ENCODE measurements at places on chromosomes 7 and 10.
A peak's percentile ranks its signal among the peaks of the same experiment; 100 is the strongest.

GRCh38 chr10:4048236-4048864 is 263.3 kb upstream of the KLF6 start:
- DNase-seq = no peak

GRCh38 chr7:78635026-78635793 is 818.3 kb downstream of the MAGI2 start:
- no peak for DNase-seq

DNA sequence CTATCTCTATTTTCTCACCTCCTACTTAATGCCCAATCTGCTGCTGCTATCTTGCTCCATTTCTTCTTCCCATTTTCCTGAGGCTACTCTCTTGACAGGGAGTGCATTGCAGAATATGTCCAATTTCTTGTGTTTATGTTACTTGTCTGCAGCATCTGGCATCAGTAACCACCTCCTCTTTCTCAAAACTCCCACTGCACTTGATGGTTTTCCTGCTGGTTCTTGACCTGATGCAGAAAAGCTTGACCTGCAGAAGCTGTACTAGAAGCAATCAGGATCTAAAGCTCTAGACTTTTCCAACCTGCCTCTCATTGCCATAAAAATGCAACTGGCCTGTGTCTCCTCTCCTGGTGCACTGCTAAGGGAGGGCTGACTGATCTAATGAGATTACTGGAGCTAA is 287.8 kb downstream of the ZEB1 start:
- no peak for DNase-seq

DNA sequence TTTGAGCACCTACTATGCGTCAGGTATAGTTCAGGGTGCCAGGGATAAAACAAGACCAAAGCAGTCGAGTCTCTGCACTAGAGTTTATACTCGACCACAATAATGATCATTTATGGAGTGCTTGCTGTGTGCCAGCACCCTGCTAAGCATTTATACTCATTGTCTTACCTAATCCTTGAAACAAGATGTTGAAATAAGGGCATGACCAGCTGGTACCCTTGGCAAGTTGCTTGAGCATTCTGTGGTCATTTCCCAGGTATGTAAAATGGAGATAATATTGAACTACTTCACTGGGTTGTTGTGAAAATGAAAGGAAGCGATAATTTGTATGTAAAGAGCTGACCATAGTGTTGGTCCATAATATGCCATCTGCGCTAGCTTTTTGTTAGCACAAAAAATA is 185.4 kb downstream of the CYP26A1 start:
- DNase-seq = no peak

- DNase-seq = no peak
These were observed 23.2 kb downstream of the SKAP2 start for GRCh38 chr7:26841003-26841739.

DNA sequence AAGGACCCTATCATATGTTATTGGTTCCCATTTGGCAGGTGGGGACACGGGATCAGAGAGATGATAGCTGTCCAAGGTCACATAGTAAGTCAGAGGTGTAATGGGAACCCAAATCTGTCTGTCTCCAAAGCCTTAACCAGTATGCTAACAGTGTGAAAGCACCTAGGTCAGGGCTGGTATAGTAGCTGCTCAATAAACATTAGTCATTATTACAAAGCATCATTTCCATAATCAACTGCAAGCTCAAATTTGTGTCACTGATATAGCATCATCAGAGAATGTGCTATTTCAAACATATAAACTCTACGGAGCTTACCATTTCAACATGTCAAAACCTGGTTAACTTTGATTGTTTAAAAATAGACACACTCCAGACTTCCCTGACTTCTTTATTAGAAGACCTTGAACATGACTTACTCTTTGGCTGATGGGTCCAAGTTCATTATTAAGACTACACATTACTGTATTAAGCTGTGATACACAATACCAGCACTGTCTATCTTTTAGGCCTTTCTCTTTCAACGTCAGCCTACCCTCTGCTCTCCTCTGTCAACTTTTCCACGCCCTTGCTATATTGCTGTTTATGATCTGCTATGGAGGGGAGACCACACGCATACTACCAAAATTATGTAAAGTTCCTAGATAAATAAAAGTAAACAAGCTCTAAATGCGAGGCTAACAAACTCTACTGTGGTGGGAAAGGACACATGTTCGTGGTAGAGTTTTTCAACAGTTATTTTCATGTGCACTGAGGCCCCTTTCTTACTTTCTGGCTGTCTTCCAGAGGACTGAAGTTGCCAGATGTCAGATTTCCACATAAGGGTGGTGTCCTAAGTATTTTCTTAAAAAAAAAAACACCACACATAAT is 33.6 kb downstream of the DNMBP start:
- no peak for DNase-seq

- no peak for DNase-seq
These were observed 38.0 kb downstream of the CYTH3 start for GRCh38 chr7:6234384-6234783.

DNA sequence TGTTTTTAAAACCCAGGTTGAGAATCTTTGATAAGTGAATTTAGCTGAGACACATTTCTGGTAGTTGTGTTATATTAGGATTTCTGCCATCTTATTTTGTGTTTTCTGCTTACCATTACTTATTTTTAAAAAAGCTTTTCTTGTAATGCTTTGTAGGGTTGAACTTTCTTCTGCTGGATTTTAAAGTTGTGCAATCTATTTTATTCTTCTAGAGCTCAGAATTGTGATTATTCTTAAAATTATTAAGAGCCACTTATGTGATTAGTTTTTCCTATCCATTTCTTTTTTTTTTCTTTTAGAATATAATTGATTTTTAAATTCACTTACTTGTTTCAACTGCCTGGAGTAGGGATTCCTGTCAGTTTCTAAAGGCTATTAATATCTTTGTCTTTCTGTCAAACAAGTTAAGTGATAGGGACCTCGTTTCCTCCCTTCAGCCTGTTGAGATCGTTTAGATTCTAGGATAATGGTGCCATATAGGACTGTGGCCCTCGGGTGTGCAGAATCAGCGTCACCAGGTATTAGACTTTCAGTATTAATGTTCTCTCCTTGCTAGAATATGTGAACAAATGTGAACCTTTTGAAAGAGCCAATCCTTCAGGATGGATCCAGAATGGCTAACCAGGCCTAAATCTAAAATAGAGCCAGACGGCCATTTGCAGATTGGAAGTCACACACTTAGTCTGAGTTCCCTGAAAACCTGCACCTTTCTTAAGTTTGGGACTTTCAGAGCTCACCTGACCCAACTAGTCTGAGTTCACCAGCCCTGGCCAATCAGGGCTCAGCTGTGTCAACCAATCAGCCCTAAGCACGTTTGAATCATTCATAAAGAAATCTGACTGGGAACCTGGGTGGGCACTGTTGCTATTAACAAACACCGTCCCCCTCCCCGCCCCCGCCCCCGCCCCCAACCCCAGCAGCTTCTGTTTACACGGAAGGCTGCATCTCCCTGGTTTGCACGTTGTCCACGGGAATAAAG is 26.2 kb downstream of the CUX1 start:
- DNase-seq = no peak

DNA sequence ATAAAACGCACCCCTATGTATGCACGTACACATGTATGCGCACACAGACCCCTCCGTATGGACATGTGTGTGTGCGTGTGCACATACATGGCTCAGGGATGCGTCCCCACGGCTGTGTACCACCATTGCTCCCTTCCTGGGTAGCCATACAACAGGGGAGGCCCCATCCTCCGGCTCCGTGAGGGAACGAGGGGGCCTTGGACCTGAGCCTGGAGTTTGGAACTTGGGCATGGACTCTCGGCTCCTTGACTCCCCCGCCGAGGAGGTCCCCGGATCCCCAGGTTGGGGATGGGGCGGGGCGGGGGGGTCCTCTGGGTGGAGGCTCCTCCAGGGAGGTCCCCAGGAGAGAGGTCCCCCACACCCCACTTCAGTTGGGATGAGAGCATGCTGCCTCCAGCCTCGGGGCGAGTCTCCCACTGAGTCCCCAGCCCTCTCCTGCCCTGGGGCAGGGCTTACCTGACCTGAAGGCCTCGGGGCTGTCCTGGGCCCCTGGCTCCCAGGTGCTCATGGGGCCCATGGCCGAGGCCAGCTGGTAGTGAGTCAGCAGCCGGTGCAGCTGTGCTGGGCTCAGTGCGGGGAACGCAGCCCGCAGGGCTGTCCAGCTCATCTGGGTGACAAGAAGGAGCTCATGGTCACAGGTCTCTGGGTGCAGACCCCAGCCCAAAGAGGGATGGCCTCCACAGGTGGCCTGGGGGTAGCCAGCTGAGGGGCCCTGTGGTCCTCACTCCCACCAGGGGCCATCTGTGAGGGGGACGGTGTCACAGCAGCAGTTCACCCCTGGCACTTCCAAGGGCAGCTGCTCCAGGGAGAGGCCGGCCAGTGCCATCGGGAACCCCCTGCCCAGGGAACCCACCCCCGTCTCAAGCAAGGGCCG is 29.9 kb downstream of the AP5Z1 start:
- DNase-seq = no peak

DNA sequence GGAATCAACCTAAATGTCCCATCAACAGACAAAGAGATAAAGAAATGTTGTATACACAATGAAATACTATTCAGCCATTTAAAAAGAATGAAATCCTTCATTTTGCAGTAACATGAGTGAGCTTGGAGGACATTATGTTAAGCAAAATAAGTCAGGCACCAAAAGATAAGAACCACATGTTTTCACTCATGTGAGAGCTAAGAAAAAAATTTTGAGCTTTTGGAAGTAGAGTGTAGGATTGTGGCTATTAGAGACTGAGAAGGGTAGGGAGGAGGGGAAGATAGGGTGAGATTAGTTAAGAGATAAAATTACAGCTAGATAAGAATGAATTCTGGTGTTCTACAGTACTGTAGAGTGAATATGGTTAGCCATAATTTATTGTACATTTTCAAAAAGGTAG is 8.3 kb upstream of the YAE1 start:
- no peak for DNase-seq

DNA sequence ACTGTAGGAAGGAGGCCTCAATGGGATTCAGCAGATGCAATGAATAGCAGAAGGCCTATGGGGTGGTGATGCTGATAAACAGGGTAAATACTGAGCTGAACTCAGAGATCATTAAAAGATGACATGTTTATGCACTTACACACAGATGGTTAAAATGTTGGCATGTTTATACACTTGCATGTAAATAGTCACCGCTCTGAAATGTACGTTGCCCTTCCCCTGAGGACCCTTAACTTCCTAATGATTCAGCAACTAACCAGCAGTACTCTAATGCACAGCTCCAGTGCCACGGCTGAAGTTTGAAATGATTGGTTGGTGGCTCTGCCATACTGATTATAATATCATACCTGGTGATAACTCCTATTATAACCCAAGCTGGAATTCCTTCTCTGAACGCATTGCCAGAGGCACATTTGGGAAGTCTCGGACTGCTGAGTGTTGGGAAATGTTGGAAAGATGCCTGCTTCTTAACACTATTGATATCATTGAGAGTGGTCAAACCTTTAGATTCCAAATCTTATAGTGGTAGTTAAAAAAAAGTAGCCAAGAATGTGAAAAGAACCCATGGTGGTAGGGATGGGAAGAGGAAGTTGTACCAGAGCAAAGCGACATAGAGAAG is 3.7 kb upstream of the CAV1 start:
- DNase-seq = no peak

GRCh38 chr7:113805976-113806375 is 112.8 kb downstream of the PPP1R3A start:
- DNase-seq = no peak

DNA sequence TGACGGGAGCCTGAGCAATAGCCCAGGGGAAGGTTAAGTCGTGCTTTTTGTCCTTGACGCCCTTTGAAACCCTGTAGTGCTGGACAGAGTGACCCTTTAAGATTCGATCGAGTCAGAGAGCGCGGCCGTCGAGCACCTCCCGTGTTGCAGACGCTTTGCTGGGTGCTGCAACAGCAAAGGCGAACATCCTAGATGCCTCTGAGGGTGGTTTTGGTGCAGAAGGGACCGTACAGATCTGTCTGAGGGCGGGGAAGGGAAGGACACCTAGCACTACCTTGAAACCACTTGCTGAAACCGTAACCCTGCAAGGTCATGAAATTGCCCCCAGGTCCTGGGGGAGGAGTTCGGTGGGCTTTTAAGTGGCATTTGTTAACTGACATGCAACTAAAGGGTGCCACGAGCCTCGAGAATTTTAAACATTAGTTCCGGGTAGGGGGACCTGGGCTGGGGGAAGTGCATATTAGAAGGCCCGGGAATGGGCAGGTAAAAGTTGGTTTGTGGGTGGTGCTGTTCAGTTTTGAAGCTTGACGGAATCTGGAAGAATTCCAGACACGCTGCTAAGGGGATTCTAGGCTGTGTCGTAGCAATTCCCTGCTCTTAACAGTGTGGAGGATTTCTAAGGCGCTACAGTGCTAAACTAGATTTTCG is 786 bp downstream of the ATP5F1C start:
- DNase-seq = no peak

- DNase-seq = no peak
These were observed 9.0 kb downstream of the SCART1 start for GRCh38 chr10:133462512-133463305.

DNA sequence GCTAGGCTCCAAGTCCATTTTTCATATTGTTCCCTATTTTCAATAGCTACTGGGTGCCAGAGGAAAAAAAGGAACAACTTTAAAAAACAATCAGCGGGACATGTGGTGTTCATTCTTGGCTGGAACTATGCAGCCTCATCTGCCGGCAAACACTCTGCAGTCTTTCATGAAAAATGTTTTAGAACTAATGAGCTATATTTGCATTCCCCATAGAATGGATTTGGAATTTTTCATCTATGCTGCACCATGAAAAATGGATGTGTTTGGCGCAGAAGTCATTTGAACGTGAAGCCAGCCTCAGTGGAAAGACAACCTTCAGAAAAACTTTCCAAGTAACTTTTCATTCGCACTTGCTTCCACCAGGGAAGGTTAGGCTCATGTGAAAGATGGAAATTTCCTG is 270.5 kb downstream of the SKAP2 start:
- DNase-seq = no peak

- DNase-seq = no peak
These were observed 600.1 kb upstream of the STEAP1 start for GRCh38 chr7:89554209-89554608.

- DNase-seq = peak; percentile 47
These were observed 120.0 kb downstream of the SRPK2 start for GRCh38 chr7:105268511-105269392.

DNA sequence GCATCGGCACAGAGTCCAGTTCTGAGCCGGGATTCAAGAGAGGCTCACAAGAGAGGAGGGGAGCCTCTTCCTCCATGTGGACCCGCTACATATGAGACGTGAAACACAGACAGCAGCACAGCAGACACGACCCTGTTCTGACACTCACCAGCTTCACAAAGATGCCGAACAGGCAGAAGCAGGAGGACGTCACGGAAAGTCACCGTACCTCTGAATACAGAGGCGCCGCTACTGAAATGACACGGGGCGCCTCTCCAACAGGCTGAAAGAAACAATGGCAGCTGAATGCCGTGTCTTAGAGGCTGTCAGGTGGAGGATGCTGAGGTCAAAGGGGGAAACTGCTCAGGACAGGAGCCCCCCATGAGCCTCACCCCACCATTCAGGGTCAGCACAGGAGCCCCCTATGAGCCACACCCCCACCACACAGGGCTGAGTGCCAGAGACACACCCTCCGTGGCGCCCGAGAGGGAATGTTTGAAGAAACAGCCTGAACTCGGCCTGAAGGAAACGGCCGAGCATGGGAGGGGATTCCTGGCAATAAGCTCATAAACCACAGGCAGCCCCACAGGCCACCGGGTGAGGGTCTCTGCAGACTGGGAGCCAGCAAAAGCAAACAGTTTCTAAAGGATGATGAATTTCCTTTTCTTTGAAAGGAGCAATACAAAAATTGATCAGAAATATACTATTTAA is 510.3 kb downstream of the PTPRN2 start:
- DNase-seq = no peak
